Stimulated activated CD4-positive, alpha-beta T cell treated with anti-CD3 and anti-CD28 coated beads, Interleukin-12 subunit alpha, Interleukin-12 subunit beta, amount 100 ng/mL, for 4 hours (primary cell): ENCODE measurements at places on chromosomes 11 and 22.

DNA sequence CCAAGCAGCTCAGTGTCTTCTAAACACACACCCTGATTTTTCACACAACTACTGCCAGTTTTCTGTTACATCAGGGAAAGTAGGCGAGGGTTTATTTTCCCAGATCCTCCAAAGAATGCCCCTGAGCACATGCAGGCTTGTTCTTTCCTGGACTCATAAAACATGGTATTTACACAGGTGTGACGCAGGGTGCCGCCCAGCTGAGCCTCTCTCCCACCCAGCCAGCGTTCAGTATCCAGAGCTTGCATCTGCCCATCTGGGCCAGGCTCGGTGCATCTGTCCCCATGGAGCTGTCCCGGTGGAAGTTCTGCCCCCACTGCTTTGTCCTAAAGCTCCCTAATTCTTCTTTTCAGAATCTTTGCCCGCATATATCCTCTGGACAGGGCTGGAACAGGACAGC, 44.8 kb upstream of the ISX start:
- DNase-seq = no peak

DNA sequence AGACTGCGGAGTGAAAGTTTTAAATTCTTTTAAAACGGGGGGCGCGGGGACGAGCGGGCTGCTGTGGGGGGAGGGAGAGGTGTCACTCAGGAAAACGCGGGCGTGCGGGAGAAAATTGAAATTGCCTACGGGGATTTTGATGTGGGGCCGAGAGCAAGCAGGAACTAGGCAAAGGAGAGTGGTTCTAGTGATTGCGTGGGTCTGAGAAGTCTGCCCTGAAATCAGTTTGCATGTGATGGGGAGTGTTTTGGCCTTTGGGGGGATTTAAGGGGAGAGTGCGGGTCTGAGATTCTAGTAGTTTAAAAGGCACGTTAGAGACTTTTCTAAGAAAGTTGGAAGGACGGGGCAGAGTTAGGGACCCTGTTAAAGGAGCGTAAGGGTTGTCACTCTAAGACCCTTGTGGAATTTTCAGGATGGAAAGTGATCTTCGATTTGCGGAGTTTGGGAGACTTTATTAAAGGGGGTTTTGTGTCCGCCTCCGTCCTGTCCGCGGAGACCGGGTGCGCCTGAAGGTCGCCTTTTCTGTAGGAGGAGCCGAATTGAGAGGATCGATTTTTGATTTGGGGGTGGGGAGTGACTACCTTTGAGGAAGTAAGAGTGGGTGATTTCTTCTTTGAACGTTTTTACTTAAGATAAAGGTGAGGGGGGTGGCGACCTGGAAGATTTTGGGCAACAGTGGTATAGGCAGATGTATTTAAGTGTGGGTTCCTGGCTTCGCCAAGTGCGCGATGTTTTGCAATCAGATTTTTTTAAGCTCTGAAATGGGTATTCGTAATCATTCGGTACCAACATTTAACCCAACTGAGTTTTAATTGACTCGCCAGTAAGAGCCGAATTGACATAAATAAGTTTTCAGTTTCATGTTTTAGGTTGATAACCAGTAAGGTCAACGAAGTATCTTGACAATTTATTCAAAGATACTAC, 1.1 kb downstream of the EED start:
- peak; percentile 21 for DNase-seq

GRCh38 chr11:36070213-36070953, 126.5 kb downstream of the LDLRAD3 start:
- no peak for DNase-seq

- DNase-seq = no peak
Measured at GRCh38 chr11:44789496-44789895, 62.7 kb downstream of the TSPAN18 start.

GRCh38 chr11:69475141-69475865, 6.2 kb upstream of the LINC01488 start:
- no peak for DNase-seq
